ENCODE measurements at places on chromosomes 3 and 15.
A peak's percentile ranks its signal among the peaks of the same experiment; 100 is the strongest.

DNA sequence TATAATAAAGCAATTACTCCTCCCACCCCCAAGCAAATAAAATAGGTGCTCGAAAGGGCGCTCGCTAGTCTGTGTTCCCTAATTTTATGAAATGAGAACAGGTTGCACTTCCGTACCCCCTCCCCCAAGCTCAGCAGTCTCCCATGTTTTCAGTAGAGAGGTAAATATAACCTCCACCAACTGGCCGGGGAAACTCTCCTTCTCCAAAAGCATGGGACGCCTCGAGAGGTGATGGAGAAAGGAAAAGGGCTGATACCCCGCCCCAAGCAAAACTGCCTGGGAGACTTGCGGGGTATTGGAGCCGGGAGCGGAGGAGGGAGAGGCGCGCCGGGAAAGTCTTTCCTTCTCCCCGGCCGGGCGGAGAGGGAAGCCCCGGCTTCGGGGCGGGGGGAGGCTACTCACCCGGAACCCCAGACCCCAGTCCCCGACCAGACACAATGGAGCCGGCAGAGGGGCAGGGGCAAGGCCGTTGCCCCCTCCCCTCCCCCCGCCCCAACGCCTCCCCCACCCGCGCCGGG is 605 bp downstream of the DCUN1D1 start:
- peak; percentile 53 for DNase-seq

DNA sequence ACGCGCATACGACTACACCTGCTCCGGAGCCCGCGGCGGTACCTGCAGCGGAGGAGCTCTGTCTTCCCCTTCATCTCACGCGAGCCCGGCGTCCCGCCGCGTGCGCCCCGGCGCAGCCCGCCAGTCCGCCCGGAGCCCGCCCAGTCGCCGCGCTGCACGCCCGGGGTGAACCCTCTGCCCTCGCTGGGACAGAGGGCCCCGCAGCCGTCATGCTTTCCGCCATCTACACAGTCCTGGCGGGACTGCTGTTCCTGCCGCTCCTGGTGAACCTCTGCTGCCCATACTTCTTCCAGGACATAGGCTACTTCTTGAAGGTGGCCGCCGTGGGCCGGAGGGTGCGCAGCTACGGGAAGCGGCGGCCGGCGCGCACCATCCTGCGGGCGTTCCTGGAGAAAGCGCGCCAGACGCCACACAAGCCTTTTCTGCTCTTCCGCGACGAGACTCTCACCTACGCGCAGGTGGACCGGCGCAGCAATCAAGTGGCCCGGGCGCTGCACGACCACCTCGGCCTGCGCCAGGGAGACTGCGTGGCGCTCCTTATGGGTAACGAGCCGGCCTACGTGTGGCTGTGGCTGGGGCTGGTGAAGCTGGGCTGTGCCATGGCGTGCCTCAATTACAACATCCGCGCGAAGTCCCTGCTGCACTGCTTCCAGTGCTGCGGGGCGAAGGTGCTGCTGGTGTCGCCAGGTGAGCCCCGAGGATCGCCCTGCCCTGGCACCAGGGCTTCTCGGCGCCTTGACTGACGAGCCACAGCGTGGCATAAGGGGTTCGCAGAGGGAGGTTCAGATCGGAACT is 420 bp downstream of the SLC27A2 start:
- DNase-seq: no peak

DNA sequence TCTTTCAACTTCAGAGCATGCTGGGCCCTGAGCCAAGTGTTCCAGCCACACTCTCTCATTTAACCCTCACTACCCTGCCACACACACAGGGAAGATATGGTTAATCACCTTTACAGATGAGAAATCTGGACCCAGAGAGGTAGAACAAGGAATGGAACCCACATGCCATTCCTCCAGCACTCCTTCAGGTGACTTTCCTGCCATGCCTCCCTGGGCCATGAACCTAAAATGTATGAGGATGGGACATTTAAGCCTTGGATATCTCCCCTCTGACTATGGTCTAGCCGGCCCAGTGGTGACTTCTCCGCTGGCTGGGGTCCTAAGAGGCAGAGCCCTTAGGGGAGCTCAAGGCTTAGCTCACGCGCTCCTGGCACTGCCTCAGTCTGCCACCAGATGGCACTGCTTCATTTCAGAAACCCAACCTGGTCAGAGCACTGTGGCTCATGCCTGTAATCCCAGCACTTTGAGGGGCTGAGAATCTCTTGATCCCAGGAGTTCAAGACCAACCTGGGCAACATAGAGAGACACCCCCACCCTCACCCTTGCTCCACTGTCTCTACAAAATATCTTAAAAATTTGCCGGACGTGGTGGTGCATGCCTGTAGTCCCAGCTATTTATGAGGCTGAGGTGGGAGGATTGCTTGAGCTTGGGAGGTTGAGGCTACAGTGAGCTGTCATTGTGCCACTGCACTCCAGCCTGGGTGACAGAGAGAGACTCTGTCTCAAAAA is 2.2 kb upstream of the DCAF1 start:
- DNase-seq: peak; percentile 72

DNA sequence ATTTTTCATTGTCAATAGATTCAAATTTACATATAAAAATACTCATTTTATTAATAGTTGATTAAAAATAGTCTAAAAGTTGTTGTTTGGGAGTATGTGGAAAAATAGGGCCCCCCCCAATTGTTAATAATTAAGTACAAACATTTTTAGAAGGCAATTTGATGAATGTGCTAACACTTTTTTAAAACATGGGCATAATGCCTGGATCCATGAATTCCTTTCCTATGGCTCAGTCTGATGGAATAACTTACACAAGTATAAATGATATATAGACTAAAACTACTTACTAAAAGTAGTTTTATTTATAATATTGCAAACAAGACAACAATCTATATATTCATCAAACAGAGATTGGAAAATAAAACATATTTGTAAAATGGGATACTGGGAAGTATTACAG is 247.2 kb upstream of the LRRN1 start:
- no peak for DNase-seq

GRCh38 chr3:42014921-42015533 is 53.1 kb upstream of the ULK4 start:
- DNase-seq: peak; percentile 47

DNA sequence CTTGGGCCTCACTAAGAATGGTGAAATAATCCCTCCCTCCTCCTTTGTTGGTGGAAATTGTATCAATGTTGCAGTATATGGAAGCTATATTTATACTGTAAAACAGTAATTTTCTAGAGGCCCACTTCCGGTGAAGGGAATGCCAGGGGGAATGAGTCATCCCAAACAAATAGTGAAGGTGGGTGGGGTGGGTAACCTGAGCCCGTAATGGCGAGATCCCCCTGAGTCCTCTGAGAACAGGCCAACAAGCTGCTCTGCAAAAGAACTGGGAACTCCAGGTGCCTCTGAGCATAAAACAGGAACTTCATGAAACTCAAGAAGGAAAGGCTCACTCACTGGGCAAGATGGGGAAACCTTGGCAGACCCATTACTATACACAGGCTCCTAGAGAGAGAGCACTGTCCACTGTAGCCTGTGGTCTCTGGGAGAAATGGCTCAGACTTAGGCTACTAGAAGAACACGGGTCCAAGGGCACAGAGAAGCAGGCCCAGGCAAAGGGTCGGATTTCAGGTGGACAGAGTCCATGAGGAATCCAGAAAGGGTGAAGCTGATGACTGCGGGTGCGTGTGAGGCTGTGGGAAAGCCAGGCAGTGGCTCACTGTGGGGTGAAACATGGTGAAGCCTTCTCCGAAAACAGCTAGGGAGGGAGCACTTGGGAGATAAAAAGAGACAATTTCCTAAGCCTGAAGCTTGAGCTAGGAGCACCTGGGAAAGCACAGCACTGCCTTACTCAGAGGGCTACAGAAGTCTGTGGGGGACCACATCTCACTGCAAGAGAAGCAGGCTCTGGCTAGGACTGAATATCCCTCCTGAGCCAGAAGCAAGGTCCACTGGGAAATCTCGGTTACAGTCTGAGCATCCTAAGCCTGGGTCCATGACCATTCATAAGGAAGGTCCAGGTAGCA is 19.8 kb downstream of the LARP6 start:
- DNase-seq: peak; percentile 80

DNA sequence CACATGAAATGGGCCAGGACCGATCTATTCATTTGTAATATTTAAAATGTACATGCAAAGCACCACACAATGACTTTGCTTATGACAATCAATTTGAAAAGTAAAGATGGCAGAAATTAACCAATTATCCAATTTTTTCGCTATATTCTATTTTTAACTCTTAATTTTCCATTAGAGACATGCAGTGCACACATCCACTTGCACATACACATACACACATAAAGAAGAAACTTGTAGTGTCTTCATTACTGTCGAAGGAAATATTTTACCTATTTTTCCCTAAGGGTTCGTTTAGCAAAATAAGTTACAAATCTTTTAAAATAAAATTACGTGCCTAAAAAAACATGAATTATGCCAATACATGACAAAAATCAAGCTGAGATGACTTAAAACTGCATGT is 194.3 kb upstream of the MDFIC2 start:
- no peak for DNase-seq

- DNase-seq: peak; percentile 1
These were observed 84.7 kb upstream of the CPNE4 start for GRCh38 chr3:132119531-132119930.

- no peak for DNase-seq
These were observed 747.6 kb upstream of the GRM7 start for GRCh38 chr3:6113338-6113737.

DNA sequence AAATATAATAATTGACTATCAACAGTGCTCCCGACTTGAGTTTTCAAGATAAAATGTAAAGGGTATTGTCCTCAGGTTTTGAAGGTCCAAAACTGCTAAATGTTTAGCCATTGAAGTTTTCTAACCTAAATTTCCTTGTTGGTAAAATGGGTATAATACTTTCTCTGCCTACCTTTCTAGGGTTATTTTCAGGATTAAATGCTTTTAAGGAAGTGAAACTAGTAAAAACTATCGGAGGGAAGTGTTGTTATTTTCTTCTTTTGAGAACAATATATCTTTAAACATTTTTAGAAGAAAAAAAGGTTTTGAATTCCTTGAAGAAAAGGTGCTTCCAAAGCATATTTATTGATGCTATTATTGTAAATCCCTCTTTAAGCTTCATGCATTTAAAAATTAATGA is 67.3 kb downstream of the FILIP1L start:
- DNase-seq: no peak

- peak; percentile 61 for DNase-seq
These were observed at the start of gene RFTN1 for GRCh38 chr3:16513141-16514020. Gene RFTN1, minus strand, starts transcription at chr3:16513699. Its CDS starts 19,830 bp downstream, at chr3:16493869.

DNA sequence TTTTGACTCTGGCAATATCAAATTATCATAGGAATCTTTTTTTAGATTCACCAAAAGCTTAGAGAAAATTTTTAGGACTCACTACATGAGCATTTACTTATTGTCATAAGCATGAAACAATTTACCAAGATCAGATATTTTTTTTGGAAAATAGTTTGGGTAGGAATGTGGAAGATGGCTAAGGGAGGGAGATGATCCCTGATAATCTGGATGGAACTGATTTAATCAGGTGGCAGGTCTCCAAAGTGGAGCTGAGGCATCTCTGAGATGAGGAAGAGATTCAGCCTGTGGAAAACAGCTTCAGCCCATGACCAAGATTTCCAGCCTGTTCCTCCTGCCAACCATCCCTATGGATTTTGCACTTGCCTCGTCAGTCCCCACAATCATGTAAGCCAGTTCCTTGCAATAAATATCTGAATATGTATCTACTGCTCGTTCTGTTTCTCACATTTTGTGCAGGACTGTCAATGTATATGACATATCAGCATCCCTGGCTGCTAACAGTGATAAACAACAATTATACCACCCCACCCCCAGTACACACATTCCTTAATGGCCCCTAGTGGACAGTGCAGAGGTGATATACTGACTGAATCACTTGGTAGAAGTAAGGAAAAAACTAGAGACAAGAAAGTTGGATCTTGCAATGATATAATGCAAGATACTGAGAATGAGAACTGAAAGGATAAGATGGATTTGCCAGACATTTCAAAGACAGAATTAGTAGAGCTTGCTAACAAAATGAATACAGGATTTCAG is 183.8 kb downstream of the NEK10 start:
- no peak for DNase-seq

DNA sequence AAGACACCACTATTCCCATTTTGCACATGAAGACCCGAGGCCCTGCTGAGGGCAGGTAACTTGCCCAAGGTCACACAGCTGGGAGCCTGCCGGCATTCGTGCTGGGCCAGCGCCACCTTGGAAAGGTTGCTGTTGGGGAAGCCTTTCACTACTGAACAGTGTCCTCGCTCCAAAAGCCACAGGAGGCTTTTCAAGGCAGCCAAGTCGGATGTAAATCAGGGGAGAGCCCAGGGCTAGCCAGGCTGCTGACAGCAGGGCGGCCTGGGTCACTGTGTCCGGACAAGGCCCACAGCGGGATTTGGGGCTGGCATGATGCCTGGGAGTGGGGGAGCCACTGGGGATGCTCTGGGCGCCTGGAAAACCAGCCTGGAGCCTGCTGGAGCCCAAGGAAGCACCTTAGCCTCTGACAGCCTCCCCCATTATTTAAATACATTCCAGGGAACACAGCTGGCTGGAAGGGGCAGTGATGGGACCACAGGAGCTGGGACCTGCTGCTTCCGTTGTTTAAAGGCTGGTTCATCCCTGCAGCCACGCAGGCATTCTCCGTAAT is 10.5 kb downstream of the SLC6A6 start:
- DNase-seq: peak; percentile 54

DNA sequence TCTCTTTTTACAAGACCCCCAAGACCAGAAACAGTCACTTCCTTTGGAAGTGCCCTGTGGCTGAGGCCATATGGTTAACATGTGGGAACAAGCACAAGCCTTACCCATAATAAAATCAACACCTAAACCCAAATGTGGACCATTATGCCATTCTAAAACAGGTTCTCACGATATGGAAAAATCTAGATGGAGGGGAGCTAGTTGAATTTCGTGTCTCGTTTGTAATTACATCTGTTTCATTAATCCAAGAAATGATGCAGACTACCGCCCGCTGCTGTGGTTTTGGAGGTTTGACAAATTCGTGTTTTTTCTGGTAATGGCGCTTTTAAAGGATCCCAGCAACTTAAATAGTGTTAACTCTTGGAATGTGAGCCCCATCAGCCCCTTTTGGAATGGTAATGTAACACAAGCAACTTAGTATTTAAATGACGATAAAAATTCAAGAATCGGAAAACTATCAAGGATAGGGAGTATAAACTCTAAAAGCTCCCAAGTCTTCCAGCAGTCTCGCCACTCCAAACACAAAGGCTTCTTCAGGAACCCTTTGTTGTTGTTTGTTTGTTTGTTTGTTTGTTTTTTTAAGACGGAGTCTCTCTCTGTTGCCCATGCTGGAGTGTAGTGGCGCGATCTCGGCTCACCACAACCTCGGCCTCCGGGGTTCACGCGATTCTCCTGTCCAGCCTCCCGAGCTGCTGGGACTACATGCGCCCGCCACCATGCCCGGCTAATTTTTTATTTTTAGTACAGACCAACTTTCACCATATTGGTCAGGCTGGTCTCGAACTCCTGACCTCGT is 1.1 kb downstream of the CNBP start:
- no peak for DNase-seq

DNA sequence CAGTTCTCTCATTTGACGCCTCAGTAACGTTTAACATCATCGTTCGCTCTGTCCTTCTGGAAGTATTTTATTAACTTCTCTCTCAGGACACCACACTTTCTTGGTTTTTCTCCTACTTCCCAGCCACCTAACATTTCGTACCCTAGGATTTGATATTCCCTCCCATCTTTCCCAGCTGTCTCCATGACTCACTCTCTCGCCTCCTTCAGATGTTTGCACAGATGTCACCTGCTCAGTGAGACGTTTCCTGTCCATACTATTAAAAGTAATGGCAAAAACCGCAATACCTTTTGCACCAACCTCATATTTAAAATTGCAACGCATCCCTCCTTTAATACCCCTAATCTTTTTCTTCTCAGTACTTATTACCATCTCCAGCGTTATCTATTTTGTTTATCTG is 62.1 kb upstream of the SPRED1 start:
- peak; percentile 36 for DNase-seq

Data from SJCRH30 (cell line).